ENCODE measurements at places on chromosomes 16 and 17.

- no peak for DNase-seq
These were observed 85.7 kb upstream of the HS3ST4 start for GRCh38 chr16:25606069-25606468.

DNA sequence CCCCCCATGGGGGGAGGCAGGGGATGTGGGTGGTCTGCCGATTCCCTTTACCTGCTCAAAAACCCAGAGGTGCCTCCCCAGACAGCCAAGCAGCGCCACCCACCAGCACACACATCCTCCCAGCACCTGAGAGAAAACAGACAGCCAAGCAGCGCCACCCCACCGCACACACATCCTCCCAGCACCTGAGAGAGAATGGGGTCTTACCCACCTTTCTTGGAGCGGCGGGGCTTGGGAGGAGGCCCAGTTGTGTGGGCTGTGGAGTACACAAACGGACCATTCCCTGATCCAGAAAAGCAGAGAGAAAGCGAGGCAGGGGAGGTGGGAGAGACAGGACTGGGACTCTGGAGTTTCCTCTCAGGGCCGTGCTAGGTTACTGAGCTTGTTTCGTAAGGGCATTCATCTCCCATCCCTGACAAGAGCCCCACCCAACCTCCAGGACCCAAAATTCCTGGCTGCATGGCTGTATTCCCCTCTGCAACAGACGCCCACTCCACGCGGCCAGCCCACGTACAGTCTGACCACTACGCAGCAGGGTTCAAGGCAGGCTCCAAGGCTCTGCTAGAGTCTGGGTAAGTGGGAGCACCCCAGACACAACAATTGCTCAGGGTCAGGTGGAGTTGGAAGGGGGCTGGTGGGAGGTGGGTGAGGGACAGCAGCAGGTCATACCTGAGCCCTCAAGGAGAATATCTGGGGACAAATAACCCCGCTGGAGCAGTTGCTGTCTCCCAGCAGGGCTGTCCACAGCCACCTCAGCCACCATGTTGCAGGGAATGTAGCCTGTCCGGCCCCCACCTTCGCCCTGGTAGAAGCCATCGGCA, 22.3 kb downstream of the TSPOAP1 start:
- DNase-seq = no peak

GRCh38 chr17:70499067-70499786, 329.9 kb downstream of the KCNJ2 start:
- no peak for DNase-seq

DNA sequence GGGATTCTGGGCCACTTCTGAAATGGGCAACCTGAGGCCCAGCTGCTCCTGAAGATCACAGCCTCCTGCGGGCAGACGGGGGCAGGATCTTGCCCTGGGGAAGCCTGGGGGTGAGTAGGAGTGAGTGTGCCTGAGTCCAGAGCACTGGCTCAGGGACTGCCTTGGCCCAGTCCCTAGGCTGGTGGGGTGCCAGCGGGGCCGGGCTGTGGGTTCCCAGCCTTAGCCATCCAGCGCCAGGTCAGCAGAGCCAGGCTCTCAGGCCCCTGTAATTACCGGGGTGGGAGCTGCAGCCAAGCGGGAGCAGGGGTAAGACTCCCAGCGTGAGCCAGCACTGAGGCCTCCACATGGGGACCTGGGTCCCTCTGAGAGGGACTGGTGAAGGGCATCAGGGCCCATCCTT, 8.2 kb downstream of the SPNS2 start:
- DNase-seq = no peak

- DNase-seq = no peak
These were observed 5.9 kb downstream of the RSAD1 start for GRCh38 chr17:50484386-50485155.

GRCh38 chr16:51154271-51155171, 3.5 kb upstream of the SALL1 start:
- no peak for DNase-seq

GRCh38 chr17:46785696-46786095, 32.8 kb downstream of the WNT3 start:
- peak; percentile 15 for DNase-seq

GRCh38 chr17:42950044-42950783, 14.0 kb downstream of the AARSD1 start:
- DNase-seq = no peak

GRCh38 chr16:1706386-1707192, 594 bp downstream of the MAPK8IP3 start:
- DNase-seq = no peak

- no peak for DNase-seq
These were observed 48.9 kb downstream of the TANGO6 start for GRCh38 chr16:68892214-68892613.

All from fibroblast of skin of scalp (primary cell).